BJ (cell line): ENCODE measurements at places on chromosomes 3 and 15. TPM values are rescaled to one million over a fixed set of nuclear protein-coding genes. Genes with fewer than 3 reads are reported as not detected.

CCDC71 gene
- 23.1 and 33.3 TPM in 2 replicates for polyA plus RNA-seq

SST gene
- 0.15 and 0.25 TPM in 2 replicates for polyA plus RNA-seq

CAPN3 gene
- 5.3 and 6.6 TPM in 2 replicates for polyA plus RNA-seq

ADIPOQ gene
- polyA plus RNA-seq, result not detected in 2 replicates

TERC gene
- 0.18 TPM in 1 of 2 replicates, not detected in the other for polyA plus RNA-seq

FOXB1 gene
- polyA plus RNA-seq, result not detected in 2 replicates

CCR9 gene
- polyA plus RNA-seq, result not detected in 2 replicates

RAB7A gene
- 202 and 228 TPM in 2 replicates for polyA plus RNA-seq

LDHAL6B gene
- not detected in 2 replicates for polyA plus RNA-seq

SOX14 gene
- not detected in 2 replicates for polyA plus RNA-seq

RTP1 gene
- not detected in 2 replicates for polyA plus RNA-seq

BRPF1 gene
- 5.7 and 10.0 TPM in 2 replicates for polyA plus RNA-seq

PBRM1 gene
- 16.5 and 23.8 TPM in 2 replicates for polyA plus RNA-seq

UBAP1L gene
- 0.72 and 1.0 TPM in 2 replicates for polyA plus RNA-seq

HTR3E gene
- not detected in 2 replicates for polyA plus RNA-seq

APBA2 gene
- 8.5 and 15.1 TPM in 2 replicates for polyA plus RNA-seq

FAM174B gene
- polyA plus RNA-seq, result 5.1 and 5.8 TPM in 2 replicates

WDR93 gene
- polyA plus RNA-seq, result 0.15 and 0.17 TPM in 2 replicates

GP9 gene
- polyA plus RNA-seq, result not detected in 2 replicates

TLR9 gene
- polyA plus RNA-seq, result 0.07 TPM in 1 of 2 replicates, not detected in the other

TMC3 gene
- polyA plus RNA-seq, result not detected in 2 replicates

HYAL1 gene
- polyA plus RNA-seq, result 0.10 and 0.12 TPM in 2 replicates

SLC41A3 gene
- polyA plus RNA-seq, result 46.5 and 70.8 TPM in 2 replicates

ANKRD63 gene
- not detected in 2 replicates for polyA plus RNA-seq

ZNF660 gene
- polyA plus RNA-seq, result 0.27 and 0.72 TPM in 2 replicates

CDCP1 gene
- polyA plus RNA-seq, result 1.0 and 1.3 TPM in 2 replicates
